ENCODE measurements at places on chromosomes 16 and 17.
A peak's percentile ranks its signal among the peaks of the same experiment; 100 is the strongest.

DNA sequence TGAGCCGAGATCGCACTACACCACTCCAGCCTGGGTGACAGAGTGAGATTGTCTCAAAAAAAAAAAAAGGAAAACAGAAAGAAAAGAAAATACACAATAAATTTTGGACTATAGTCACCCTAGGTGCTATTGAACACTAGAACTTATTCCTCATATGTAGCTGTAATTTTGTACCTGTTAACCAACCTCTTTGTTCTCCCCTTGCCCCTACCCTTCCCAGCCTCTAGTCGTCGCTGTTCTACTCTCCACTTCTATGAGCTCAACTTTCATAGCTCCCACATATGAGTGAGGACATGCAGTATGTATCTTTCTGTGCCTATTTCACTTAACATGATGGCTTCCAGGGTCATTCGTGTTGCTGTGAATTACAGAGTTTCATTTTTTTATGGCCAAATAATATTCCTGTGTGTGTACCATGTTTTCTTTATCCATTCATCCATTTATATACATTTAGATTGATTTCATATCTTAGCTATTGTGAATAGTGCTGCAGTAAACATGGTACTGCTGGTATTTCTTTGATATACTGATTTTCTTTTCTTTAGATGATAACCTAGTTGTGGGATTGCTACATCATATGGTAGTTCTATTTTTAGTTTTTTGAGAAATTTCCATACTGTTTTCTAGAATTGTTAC lies 28.3 kb downstream of the VPS35L start:
- no peak for DNase-seq

GRCh38 chr17:72588961-72589360 lies 468.1 kb downstream of the SOX9 start:
- peak; percentile 90 for DNase-seq

DNA sequence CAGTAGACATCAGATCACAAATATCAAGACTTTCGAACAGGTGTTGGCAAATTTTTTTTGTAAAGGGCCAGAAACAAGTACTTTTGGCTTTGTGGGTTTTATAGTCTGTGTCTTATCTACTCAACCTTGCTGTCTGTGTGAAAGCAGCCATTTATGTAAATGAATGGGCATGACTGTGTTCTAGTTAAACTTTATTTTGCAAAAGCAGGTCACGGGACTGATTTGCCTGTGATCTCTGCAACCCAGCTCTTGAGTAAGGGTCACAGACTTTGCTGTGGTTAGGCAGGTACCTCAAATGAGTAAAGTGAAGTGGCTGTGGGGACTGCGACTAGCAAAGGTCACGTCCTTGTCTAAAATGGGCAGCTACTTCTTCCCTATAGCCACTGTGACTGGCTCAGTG lies 136.5 kb downstream of the FTO start:
- DNase-seq = no peak

DNA sequence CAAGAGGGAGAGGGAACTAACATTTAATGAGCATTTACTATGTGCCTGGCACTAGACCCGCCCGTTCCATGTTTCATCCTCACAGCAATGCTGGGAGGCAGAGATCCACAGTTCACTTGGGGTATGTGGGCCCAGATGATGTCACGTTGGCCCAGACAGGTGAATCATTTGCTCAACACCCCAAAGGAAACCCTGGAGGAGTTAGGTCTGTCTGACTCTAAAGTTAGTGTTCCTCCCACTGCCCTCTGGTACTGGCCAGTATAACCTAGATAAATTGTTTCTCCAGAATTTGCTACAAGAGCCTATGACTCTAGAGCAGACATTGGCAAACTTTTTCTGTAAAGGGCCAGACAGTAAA lies 164.6 kb downstream of the VPS53 start:
- DNase-seq = no peak

DNA sequence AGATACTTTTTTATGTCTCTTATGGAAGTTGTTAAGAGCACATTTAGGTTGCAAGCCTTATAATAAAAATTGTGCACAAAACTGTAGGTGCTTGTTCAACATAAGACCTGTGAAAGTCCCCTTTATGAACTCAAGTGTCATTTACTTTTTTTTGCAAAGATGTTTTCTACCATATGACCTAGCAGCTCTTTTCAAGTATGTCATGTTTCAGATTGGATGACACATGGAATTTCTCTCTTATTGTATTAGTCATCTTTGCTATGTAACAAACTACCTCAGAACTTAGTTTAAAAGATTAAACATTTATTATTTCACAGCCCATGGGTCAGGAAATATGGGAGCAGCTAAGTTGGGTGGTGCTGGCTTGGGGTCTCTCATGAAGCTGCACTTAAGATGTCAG lies 57.9 kb downstream of the PHKB start:
- DNase-seq = no peak

GRCh38 chr16:30665830-30666190 lies 7.6 kb downstream of the FBRS start:
- no peak for DNase-seq

GRCh38 chr16:2720064-2720457 lies at the start of gene PRSS27:
Gene PRSS27, minus strand, starts transcription at chr16:2720224. Its CDS starts 64 bp downstream, at chr16:2720160.
- no peak for DNase-seq

- no peak for DNase-seq
Observed at GRCh38 chr16:7546948-7547347, 214.3 kb downstream of the RBFOX1 start.

GRCh38 chr17:70379945-70380344 lies 210.6 kb downstream of the KCNJ2 start:
- DNase-seq = no peak

- no peak for DNase-seq
Observed at GRCh38 chr17:42101513-42102292, 3.4 kb upstream of the ZNF385C start.

DNA sequence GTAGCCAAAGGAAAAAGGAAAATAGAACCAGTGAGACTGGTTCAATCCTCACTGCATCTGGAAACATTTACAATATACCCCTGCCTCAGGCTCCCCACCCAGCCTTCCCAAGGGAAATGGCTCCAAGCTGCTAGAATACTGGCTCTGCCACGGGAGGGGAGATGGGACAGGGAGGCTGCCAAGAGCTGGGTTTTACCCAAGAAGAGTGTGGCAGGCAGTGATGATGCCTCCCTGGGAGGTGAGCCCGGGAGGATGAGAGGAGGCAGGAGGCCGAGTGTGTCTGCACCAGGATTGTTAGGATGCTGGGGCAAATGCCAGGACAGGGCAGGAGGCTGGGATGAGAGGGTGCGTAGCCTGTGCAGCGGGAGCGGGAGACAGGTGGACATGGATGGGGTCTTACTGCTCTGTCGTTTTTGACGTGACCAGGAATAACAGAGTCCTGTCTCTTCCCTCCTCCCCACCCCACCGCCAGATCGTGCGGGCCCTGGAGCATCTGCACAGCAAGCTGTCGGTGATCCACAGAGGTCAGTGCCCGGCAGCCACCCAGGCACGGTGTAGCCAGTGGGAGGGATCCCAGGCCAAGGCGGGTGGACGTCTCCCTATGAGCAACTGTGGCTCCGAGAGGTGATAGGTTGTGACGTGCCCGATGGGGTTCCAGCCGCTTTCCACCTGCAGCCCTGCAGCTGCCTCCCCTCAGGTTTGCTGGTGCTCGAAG lies 18.4 kb downstream of the MAP2K3 start:
- no peak for DNase-seq

DNA sequence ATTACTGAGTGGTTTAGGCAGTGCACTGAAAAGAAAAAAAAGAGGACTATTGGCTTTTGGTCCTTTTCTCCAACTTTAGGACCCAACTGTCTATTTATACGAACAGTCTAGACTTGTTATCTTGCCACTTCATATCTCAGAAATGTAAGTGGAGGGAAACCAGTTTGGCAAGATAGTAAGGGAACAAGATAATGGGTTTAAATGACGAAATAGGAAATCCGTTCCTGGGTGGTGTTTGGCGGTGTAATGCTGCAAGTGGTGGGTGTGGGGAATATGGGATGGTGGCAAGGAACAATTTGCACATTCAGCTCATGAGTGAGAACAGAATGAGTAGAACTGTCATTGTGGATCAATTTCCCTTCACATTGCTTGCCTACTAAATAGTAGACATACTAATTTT lies 44.7 kb downstream of the GRB7 start:
- peak; percentile 37 for DNase-seq

- DNase-seq = no peak
Observed at GRCh38 chr16:55660828-55661227, 5.0 kb downstream of the SLC6A2 start.

GRCh38 chr17:31202968-31203367 lies 94.1 kb downstream of the OMG start:
- DNase-seq = no peak

GRCh38 chr16:6381896-6382295 lies 950.7 kb upstream of the RBFOX1 start:
- DNase-seq = no peak

DNA sequence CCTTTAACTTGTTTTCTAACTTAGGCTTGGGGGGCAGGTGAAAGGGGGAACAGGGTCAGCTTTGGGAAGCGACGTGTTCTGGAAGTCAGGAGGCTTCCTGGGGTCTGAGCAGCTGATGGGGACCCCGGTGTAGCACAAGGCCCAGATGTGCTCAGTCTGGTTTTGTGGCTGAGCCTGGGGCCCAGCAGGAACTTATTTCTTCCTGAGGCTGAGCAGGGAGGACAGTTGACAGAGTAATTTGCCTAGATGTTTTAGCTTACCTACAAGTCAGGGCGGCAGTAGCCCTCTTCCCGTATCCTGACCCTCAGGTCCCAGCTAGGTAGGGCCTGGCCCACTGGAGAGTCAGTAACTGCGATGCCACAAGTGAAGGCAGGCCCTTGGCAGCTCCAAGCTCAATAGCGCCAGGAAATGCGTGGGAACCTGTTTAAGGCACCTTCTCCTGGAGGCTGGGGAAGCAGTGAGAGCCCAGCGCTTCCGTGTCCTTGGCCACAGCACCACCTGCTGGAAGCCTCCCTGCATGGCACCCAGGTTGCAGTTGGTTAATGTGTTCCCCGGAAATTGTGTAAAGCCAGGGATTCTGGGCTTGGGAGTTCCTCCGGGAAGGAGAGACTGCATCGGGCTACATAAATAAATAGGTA lies 5.2 kb downstream of the CCR7 start:
- DNase-seq = peak; percentile 85

DNA sequence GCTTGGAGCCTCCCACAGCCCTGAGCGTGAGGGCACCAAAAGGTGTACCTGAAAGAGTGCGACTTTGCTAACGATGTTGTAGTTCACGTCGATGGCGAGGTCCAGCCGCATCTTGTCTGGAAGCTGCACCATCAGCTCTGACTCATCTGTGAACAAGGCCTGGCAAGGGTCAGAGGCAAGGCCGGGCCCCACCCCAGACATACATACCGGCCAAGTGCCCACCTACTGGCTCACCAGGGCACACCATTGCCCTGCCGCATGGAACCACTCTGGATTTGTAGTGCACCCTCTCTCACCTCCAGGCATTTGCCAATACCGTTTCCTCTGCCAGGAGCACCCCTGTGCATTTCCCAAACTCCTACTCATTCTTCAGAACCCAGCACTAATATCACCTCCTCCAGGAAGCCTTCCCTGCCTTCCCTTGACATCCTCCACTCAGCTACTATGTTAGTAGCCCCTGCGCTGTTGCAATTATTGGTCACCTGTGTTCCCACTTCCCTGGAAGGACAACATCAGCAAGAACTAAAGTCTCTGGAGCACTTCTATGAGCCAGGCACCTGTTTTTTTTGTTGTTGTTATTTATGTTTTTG lies 69.4 kb downstream of the CNGB1 start:
- no peak for DNase-seq

- peak; percentile 71 for DNase-seq
Observed at GRCh38 chr16:3157229-3158025, 22.6 kb downstream of the ZNF213 start.

GRCh38 chr17:55416470-55417052 lies 5.1 kb downstream of the MMD start:
- no peak for DNase-seq

GRCh38 chr16:29674188-29674587 lies 4.8 kb upstream of the QPRT start:
- DNase-seq = no peak

DNA sequence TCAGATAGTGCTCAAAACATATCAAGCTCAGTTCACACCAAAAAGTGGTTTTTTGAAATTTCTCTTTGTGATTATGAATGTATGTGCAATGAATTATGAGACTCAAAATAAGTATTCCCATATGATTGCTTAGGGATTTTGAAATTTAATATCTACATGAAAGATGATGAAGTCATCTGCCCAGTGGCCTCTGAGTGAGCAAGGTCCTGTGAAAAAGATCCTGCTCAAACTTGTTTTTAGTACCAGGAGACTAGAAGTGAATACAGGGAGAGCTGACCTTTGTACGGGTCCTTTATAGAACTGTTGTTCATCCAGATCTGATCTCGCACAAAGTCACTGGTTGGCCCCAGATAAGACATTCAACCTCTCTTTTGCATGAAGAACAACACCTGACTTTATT lies 151.9 kb upstream of the MAF start:
- no peak for DNase-seq

- no peak for DNase-seq
Observed at GRCh38 chr17:60900688-60901087, 223.0 kb downstream of the BCAS3 start.

DNA sequence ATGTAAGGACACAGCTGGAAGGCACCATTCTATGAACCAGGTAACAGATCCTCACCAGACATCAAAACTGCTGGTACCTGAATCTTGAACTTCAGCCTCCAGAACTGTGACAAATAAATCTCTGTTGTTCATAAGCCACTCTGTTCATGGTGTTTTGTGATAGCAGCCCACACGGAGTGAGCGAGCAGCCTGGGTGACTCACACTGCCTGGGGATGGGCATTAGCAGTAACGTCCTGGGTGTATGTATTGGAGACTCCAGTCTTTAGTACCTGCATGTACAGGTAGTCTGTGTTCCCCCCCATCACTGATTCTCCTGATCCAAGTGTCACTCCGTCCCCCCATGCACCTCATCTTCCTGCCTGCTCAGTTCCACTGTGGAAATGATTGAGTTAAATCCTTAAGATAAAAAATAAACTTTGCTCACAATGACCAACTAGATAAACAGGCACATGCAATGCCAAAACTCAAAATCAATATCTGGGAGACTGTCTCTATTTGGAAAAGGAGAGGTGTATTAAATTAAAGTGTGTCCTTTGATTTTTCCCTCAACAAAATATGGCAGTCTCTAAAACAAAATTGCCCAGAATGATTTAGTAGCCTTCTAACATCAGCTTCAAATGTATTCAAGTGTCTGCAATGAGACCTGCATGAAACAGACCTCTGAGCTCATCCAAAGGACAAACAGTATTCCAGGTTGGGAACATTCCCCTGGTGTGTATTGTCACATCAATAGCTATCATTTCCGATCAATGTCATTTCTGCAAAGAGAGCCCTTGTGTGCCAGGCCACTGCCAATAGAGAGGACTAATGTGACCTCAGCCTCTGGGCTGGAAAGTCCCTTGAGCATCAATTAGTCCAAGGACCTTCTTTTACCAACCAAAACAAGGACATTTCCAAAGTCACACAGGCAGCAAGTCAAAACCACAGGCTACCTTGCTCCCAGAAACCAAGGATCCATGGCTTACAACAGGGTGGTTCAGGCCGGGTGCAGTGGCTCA lies 12.2 kb upstream of the VAT1L start:
- DNase-seq = no peak

Measured in DMS153 (cell line).